Kidney epithelial cell (primary cell): ENCODE measurements at places on chromosomes 16 and 17. TPM values are rescaled to one million over a fixed set of nuclear protein-coding genes. Genes with fewer than 3 reads are reported as not detected.

- DNase-seq, result no peak
These were observed 40.0 kb downstream of the CCDC57 start for GRCh38 chr17:82172486-82173160.

- DNase-seq, result no peak
These were observed 56.9 kb downstream of the RMI2 start for GRCh38 chr16:11402051-11402744.

DNA sequence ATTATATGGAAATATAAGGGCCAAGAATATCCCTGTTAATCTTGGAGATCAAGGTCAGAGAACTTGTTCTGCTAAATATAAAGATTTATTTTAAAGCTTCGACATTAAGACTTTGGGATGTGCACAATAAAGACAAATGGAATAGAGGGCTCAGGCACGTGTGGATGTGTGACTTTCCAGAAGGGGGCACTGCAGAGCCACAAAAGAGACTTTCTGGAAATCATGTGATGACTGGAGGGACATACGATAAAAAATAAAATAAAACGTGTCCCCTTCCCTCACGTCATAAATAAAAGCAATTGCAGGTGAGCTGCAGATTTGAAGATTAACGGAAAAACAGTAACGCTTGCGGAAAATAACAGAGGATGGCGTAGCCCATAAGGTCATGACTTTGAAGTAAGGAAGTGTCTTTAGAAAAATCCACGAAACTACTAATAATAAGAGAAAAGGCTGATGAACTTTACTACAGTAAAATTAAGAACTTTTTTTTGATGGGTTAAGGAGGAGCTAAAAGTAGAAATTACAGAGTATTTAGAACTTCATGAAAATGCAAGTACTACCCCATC lies 9.4 kb upstream of the ENGASE start:
- DNase-seq, result no peak

DNA sequence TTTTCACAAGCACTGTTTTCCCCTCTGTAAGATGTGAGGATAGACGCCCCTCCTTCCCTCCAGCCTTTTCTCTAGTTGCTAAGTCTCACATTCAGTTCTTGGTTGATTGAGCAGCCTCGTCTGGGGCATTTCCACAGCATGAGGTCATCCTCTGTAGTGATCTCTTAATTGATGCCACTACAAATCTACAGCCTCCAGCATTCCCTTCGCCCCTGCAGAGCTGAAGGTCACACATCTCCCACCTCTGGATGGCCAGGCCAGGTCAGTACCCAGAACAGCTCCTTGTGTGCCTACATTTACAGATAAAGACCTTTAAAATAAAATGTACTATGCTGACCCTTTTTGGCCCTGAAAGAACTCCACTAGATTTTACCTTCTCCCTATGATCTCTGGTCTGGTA lies 32.5 kb upstream of the CDH11 start:
- peak; percentile 56 for DNase-seq

DNA sequence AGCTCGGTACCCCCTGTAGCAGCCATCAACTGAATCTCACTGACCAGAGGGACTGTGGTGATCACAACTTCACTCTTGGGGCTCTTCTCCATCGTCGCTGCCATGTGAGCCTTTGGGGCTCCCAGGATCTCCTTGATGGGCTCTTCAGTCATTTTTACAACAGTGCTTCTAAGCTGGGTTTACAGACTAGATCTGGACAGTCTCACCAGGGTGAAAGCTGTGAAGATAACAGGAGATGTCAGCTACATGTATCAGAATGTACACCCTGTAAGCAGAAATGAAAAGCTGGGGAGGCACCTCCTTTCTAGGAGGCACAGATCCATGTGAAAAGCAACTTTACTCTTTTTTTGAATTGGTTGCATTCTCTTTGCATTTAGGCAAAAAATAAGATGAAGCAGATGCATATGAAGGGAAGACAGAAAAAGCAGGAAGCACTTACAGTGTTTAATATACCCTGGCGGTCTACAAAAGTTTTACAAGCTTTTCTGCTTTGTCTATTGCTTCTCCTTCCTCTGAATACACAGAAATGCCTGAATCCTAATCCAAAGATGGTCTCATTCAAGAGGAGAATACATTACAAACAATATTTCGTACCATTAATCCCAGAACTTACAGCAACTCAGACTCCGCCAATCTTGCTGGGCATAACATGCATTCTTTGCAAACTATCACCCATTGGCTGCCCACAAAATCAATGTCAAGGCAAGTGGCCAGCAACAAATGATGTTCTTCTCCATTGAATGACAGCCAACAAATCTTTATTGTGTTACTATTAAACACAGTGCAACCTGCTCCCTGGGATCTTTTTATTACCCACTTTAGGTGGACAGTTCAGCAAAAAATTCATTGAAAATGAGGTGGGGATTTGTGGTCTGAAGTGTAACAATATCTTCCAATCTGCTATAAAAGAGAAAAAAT lies 1.5 kb downstream of the TMEM100 start:
- no peak for DNase-seq

DNA sequence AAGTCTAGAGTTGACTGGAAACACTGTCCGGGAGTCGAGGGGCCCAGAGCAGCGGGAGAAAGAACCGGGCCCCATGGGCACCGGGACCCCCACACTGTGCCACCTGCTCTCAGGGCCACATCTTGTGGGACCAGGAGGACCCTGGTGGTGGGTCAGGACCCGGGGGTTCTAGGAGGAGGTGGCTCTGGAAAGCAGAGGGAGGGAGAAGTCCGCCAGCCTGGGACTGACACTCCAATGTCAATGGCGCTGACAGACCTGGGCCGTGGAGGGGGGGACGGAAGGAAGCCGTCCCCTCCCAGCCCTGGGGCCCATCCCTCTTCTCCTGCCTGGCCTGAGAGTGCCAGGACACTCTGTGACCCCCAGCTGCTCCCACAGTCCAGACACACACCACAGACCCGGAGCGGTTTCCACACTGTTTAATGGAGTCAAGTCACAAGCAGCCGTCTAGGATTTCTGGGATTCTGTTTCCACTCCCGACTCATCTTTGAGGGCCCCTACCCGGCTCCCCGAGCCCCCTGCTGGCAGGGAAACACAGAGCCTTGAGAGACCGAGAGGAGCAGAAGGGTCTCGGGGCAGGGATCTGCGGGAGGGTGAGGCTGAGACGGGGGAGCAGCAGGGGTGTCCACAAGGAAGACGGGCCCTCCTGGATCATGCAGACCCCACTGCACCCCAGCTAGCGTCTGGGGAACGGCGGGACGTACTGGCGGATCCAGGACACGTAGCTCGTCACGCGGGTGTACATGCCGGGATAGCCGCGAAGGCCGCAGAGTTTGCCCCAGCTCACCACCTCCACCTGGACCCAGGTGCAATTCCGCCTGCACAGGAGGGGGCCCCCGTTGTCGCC lies 23.5 kb upstream of the UBE2I start:
- no peak for DNase-seq

MRPS7 gene
- total RNA-seq, result 57.8 and 69.4 TPM in 2 replicates

- no peak for DNase-seq
These were observed 10.4 kb downstream of the PRSS27 start for GRCh38 chr16:2709588-2709984.

MXRA7 gene
- 110 and 142 TPM in 2 replicates for total RNA-seq

DNA sequence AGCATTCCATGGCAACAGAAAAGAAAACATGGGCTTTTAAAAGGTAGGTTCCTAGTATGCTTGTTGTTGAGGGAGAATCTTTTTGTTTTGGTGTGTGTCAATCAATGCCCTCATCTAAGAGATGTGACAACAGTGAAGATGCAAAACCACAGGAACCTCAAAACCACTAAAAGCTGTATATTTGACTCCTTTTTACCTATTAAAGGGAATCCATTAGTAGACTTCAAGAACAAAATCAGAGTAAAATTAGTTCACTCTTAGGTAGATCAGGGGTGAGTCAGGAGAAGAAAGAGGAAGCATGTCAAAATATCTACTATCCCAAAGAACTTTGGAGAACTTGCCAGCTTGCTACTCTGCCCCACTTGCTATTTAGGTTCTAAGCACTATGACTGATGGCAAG lies 89.1 kb downstream of the CDK5R1 start:
- no peak for DNase-seq

DNA sequence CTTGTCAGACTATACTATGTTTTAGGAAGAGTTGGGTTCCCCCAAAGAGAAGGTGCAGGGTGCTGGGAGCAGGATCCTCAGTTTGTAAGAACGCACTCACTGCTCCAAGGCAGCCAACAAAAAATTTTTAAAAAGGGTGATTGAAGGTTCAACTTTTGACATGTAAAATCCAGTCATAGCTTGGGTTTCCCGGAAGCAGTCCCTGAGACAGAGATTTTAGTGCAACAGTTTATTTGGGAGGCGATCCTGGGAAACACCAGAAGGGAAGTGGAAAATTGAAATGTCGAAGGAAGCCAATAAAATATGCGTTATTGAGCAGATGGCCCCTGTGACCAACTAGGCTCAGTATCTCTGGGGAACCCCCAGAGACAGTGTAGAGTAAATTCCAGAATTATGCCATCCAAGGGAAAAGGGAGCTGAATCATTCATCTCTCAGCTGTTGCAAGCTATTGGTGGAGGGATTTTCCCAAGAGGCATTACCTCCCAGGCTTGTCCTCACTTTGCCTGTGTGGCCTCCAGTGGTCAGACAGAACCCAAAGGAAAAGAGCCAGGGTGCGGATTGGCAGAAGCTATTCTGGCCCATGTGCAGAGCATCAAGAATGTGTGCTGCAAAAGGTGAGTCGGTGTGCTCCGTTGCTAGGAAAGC lies 72.9 kb downstream of the HS3ST3B1 start:
- DNase-seq, result no peak

GRCh38 chr16:85900027-85900792 lies 1.2 kb downstream of the IRF8 start:
- no peak for DNase-seq

DNA sequence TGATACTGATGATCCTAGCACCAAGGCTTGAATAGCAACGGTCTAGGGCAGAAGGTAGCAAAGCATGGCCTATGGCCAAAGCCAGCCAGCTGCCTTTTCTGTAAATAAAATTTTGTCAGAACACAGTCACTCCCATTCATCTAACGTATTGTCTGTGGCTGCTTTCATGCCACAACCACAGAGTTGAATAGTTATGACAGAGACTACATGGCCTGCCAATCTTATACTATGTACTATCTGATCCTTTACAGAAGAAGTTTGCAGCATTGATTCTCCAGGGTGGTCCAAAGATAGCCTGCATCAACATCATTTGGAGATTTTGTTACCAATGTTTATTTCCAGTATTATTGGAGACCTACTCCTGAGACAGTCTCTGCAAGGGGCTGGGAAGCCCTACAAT lies 19.9 kb upstream of the MMD start:
- no peak for DNase-seq

C17orf75 gene
- total RNA-seq, result 26.0 and 33.9 TPM in 2 replicates

DNA sequence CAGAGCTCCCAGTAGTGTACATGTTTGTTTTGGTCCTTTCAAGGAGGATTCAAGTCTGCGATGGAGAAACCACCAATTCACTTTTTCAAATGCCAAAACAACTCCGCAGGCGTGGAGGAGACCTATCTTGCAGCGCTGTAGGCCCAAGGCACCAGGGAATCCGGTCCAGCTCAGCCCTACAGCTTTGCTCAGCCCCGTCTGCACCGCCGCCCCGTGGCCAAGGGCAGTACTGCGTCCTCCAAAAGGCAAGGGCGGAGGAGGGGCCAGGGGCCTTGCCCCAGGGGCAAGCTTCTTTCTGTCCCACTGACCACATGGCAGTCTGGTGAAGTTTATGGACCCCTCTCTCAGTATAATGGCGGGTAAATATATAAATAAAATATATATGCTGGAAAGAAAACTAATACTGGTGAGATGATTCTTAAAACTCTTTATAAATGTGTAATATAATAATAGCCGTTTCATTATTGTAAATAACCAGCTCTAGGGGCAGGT lies 709 bp upstream of the CD300LG start:
- peak; percentile 9 for DNase-seq

RNF112 gene
- 0.08 TPM in 1 of 2 replicates, not detected in the other for total RNA-seq
